ENCODE measurements at places on chromosomes 11 and 22.

DNA sequence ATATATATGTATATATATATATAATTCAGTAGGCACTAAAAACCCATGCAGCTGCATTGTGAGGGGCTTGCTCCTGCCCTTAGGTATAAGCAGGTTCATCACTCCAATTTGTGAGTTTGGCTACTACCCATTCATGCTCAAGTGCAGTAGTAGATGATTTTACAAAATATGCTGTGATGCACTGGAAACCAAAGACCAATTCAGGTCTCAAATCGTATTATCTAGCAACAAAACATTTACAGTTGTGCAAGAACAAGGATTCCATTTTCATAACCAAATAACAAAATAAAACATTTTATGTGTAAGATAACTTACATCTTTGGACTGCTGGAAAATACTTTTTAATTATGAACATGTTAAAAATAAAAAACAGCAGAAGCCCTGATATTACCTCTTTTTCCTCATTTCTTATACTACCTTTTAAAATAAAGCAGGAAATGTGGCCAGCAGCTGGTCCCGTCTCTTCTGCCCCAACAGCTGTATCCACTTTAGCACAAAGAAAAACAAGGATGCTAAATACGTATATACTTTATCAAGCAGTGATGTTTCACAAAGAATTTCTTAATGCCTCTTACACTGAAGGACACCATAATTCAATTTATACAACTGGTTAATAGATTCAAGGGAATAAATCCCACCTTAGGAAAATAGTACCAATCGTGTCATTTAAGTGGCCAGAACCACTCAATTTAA lies 2.8 kb downstream of the CREBZF start:
- DNase-seq: no peak

GRCh38 chr11:45023065-45023365 lies 72.3 kb upstream of the TP53I11 start:
- DNase-seq: no peak

- no peak for DNase-seq
Measured at GRCh38 chr11:69362315-69362714, 68.4 kb downstream of the MYEOV start.

DNA sequence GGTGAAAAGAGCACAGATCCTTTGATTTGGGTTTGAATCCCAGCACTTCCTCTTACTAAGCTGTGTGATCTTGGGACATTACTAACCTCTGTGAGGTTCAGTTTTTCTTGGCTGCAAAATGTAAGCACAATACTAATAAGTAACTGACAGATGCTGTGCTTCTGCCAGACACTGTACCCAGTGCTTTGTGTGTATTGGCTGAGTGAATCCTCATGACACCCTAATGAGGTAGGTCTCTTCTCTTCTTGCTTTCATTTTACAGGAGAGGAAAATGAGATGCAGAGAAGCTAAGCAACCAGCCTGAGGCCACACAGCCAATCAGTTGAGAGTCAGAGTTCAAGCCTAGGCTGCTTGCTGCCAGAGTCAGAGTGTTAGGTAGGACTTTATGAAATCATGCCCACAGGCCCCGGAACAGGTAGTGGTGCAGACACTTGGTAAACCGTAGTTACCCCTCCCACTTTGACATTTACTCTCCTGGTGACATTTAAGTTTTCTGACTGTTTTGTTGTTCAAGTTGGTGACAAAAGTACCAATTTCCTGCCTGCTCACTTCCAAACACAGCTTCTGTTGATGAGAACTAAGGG lies 21.2 kb downstream of the PTPRJ start:
- peak; percentile 78 for DNase-seq

DNA sequence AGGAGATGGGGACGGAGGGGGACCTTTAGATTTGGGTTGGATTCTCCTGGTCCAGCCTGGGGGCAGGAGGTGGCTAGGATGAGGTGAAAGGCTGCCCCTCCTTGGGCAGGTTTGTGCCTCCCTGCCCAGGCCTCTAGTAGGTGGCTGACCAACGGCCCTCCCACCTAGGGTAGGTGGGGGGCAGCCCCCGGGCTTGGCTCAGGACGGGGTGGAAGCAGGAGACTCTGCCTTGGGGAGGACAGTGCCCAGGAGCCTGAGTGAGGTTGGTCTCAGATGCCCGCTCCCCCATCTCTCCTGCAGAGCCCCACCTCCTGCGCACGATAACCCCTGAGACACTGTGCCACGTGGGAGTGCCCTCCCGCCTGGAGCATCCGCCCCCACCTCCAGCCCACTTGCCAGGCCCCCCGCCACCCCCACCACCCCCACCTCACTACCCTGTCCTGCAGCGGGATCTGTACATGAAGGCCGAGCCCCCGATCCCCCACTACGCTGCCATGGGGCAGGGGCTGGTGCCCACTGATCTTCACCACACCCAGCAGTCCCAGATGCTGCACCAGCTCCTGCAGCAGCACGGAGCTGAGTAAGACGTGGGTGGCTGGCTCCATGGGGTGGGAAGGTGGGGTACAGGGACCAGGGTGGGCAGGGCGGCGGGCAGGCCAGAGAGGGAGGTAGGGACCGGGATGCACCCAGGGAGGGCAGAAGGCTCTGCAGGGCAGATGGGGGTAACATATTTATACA lies 17.7 kb downstream of the MYRF start:
- DNase-seq: no peak

DNA sequence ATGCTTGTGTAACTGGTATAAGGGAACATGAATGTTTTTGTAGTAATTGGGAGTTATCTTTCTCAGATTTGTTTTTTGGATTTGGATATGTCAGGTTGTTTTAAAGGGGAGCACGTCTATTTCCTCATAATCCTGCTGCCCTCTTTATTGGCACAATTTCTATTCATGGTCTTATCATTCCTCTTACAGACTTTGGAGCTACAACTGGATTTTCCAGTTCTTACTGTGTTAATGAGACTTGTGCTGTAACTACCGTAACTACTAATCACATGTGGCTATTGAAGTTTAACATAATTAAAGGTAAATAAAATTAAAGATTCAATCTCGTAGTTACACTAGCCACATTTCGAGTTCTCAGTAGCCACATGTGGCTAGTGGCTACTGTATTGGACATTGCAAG lies 1.9 kb downstream of the FDX1 start:
- DNase-seq: no peak

Data from activated CD8-positive, alpha-beta memory T cell treated with anti-CD3 and anti-CD28 coated beads for 4 hours (primary cell).